ENCODE measurements at places on chromosomes 16 and 17.

DNA sequence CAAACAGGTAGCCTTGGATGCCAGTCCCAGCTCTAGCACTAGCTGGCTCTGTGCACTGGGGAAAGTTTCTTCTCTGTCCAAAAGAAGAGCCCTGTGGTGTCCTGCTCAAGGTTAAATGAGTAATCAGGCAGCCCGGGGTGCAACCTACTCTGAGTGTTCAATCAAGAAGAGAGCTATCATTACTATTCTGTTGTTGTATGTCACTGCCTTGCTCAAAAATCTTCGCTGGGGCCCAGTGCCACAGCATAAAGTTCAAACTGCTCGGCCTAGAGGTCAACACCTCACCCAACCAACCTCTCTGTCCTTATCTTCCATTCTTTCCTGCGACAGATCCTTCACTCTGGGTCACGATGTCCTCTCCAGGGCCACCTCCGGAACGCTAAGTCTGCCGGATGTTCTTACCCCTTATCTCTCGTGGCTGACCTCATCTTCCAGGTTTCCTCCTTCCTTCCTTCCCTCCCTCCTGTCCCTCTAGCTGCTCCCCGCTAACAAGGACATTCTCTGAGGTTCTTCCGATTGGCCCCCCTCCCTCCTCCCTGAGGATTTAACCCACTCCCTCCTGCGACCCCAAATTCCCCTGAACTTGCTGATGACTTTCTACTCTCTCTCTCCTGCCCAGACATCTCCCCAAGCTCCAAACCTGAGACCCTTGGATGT, 4.4 kb downstream of the FDXR start:
- DNase-seq, result no peak

DNA sequence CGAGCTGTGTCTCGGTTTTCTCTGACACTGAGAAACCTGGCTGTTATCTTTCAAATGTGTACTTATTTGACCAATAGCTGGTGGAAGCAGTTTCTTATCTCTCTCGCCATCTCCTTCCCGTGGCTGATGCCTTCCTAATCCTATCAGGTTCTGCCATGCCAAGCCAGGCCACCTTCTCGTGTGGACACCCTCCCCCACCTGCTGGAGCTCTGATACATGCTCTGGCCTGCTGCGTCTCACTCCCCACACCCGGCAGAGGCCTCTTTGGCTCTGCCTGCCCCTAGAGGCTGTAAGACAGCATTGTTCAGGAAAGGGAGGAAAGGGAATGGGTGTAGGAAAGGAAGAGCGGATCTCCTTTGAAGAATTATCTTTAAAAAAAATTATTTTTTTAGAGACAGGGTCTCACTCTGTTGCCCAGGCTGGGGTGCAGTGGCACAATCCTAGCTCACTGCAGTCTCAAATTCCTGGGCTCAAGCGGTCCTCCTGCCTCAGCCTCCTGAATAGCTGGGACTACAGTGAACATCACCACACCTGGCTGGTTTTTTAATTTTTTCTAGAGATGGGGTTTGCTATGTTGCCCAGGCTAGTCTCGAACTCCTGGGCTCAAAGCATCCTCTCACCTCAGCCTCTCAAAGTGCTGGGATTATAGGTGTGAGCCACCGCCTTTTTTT, 7.5 kb upstream of the ARMC5 start:
- no peak for DNase-seq

GRCh38 chr17:80822700-80823410, 168.8 kb upstream of the CHMP6 start:
- DNase-seq, result no peak

DNA sequence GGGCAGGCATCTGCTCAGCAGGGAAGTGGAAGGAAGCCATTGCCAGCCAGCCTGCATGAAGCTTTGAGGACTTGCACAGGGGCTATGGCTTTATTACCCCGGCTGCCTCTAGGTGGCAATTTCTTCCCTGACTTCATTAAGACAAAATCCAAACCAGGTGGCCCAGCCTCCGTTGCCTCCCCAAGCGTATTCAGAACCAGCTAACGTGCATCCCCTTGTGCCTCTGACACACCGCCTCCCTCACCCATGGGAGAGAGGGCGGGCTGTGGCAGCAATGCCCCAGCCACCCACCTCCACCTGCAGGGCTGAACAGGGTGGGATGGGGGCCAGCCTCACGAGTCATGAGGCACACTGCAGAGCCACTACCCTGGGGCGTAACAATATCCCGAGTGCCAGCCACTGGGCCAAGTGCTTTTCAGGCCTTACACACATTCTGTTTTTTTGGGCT, 6.8 kb downstream of the KIFC3 start:
- no peak for DNase-seq

GRCh38 chr16:52494621-52495020, 52.3 kb downstream of the TOX3 start:
- DNase-seq, result no peak

DNA sequence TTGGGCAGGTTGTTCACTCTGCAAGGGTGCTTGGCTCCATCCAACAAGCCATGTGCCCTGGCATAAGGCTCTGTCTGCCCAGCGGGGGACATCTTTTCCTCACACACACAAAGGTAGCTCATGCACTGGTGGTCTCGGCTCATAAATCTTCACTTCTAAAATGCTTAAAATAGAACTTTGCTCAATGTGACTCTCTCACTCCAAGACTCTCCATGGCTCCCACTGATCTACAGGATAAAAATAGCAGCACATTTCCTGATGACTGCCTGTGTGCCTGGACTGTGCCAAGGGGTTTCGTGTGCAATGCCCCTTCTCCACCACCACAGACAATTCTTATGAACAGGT, 15.1 kb upstream of the CIBAR2 start:
- no peak for DNase-seq

DNA sequence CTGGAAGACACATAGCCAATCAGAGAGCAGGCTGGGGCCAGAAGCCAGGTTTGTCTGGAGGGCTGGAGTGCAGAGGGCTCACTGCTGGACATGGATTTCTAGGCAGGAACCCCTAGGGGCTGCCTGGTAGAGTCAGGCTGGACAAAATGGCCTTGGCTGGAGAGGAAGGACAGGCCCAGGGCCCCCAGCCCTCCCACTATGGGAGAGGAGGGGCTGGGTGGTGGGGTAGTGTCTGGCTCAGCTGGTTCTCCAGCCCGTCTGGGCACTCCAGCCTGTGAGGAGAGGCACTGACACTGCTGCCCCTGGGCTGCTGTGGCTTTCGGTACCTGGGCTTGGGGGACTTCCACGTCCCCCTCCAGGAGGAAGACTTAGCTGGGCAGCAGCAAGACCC, 21.7 kb upstream of the DOK4 start:
- no peak for DNase-seq

GRCh38 chr16:67781565-67781921, 24.8 kb downstream of the RANBP10 start:
- no peak for DNase-seq

DNA sequence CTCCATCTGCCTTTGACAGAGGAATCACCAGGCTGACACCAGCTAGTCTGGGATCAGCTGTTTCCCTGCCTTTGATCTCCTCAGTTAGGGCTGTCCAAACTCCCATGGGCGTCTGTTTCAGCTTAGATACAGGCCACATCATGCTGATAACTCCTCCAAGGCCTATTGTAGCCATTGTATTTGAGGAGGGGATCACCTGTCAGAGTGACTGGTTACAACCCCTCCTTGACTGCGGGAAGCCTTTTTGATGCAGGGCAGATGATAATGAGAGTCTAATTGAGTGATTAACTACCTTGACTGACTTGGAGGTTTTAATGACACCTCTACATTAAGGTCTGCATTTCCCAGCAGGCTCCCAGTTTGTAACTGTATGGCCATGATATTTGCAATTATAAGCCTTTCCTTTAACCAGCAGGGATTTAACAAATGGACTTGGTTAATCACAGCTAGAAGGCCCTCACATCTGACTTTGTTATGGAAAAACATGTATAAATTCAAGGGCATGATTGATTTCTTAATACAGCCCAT, 863.5 kb downstream of the KCNJ2 start:
- no peak for DNase-seq

GRCh38 chr17:50766222-50767023, 895 bp downstream of the ANKRD40CL start:
- DNase-seq, result no peak

DNA sequence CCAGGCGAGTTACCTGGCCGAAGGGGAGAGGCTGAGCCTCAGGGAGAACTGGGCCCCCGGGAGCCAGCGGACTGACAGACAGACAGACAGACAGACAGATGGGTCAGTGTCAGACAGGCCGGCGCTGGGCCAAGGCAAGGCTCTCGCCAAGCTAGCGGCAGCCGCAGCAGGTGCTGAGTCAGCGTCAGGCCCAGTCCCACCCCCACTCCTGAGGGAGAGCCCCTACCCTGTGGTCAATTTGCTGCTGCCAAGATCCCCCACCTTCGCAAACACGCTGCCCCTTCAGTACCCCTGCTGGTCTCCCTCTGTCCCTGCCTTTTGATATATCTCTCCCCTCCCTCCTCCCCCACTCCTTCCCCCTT, 1.5 kb downstream of the FGF11 start:
- DNase-seq, result no peak

GRCh38 chr16:11076259-11077018, 132.1 kb downstream of the CLEC16A start:
- no peak for DNase-seq

GRCh38 chr16:12540290-12540689, 263.4 kb downstream of the CPPED1 start:
- DNase-seq, result no peak

GRCh38 chr17:55383771-55384642, 37.6 kb downstream of the MMD start:
- no peak for DNase-seq

GRCh38 chr16:47431960-47432359, 28.9 kb downstream of the ITFG1 start:
- DNase-seq, result no peak

DNA sequence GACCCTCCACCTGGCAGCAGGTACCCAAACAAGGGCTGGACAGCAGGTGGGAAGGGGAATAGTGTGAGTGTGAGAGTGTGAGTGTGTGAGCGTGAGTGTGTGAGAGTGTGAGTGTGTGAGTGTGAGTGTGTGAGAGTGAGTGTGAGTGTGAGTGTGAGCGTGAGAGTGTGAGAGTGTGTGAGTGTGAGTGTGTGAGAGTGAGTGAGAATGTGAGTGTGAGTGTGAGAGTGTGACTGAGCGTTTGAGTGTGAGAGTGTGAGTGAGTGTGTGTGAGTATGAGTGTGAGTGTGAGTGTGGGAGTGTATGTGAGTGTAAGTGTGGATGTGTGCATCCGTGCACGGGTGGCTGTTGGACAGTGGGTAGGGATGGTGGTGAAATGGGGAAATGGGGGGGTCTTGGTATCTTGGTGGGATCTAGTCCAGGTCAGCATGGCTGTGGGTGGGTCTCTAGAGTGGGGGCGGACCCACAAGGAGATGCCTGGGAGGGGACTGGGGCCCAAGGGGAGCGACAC, 408 bp downstream of the ADGRG1 start:
- no peak for DNase-seq

- no peak for DNase-seq
These were observed 572 bp downstream of the MPG start for GRCh38 chr16:78444-79150.

GRCh38 chr16:13435873-13436474, 484.0 kb upstream of the ERCC4 start:
- DNase-seq, result no peak

DNA sequence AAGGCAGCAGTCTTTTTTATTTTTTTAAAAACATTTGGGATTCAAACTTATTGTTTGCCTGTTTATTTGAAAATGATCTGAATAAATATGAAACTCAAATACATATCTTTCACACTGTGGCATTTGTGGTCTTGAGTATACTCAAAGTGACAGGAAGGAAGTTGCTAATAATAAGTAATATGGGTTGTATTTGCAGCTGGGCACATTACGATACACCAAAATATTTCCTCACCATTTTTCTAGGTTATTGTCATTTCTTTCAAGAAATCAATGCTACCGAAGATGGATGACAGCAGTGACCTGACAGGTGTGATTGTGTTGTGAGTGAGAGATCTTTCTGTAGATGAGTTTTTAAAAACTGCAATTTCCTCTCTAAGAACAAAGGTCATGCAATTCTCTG, 665.7 kb downstream of the CDH8 start:
- DNase-seq, result no peak

Measured in stimulated activated CD4-positive, alpha-beta T cell treated with anti-CD3 and anti-CD28 coated beads, TNF-alpha, amount 100 ng/mL, for 24 hours (primary cell).